ENCODE measurements at places on chromosomes 6 and 20.

DNA sequence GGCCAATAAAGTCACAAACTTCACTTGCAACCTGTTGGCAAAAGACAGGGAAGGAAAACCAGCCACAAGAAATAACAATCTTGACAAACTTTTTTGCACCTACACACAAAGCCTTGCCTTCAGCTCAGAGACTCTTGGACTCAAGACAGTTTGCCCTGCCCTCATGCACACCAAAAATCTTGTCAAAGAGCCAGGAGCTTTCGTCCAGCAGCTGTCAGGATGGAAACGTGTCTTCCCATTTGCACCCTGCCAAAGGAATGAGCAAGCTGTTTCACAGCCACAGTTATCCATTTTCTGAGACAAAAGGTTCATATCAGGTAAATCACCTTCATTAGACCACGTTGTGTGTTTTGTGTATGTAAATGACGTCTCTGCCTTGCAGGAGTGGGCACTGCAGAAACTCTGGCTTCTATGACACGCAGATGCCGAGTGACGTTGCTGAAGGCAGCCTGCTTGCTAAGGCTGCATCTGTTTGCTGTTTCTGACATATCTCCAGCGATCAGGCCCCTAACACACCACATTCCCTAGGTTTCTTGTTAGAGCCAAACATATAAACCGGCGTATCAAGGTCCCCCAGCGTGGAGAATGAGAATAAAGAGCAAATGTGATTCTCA lies 193.4 kb downstream of the SYNDIG1 start:
- DNase-seq, result no peak

DNA sequence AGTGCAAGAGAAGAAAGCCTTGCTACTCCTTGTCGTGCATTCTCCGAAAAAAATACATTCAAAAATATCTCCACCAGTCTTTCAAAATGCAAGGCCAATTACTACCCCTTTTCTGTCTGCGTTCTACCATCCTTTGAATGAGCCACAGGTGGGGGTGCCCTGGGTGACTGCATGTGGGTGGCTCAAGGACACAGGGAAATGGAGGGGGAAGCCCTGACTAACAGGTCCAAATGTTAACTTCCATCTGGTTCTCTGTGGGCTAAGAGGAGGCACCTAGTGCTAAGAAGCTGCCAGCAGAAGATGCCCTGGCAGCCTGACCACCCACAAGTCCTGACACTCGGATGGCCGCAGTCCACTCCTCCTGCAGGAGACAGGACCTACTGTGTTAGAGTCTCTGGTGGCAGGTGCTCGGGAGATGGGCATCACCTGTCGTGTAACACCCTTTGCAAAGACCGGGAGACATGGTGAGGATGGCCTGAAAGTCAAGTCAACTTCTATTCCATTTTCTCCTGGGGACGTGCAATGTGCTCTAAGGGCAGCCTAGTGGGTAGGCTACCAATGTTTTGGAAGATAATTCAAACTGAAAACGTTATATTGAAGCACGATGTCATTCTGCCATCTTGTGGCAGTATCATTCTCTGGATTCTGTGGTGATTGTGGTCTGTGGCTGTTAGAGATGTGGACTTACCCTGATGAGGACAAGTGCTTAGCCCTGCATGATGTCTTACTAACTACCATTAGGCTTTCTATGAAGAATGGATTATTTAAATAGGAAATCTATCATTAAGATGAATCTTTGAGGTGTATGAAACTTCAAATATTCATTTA lies 27.4 kb upstream of the IGF2R start:
- DNase-seq, result peak; percentile 51

- no peak for DNase-seq
These were observed 80.3 kb downstream of the UNC5CL start for GRCh38 chr6:40958738-40959137.

GRCh38 chr6:53239526-53239925 lies 90.9 kb upstream of the GCM1 start:
- DNase-seq, result no peak

DNA sequence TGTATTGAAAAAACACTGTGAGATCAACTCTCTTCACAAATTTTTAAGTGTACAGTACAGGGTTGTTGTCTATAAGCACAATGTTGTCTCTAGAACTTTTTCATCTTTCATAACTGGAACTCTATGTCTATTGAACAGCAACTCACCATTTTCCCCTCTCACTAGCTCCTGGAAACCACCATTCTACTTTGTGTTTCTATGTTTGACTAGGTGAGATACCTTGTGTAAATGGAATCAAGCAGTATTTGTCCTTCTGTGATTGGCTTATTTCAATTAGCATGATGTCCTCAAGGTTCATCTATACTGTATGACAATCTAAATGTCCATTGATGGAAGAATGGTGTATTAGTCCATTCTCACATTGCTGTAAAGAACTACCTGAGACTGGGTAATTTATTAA lies 210.1 kb upstream of the FUT9 start:
- DNase-seq, result no peak

- DNase-seq, result no peak
These were observed 66.7 kb upstream of the SLC22A16 start for GRCh38 chr6:110543106-110543505.

GRCh38 chr6:5582762-5583161 lies 321.4 kb downstream of the FARS2 start:
- no peak for DNase-seq

GRCh38 chr6:149921361-149921760 lies 1.6 kb downstream of the RAET1G start:
- DNase-seq, result no peak

DNA sequence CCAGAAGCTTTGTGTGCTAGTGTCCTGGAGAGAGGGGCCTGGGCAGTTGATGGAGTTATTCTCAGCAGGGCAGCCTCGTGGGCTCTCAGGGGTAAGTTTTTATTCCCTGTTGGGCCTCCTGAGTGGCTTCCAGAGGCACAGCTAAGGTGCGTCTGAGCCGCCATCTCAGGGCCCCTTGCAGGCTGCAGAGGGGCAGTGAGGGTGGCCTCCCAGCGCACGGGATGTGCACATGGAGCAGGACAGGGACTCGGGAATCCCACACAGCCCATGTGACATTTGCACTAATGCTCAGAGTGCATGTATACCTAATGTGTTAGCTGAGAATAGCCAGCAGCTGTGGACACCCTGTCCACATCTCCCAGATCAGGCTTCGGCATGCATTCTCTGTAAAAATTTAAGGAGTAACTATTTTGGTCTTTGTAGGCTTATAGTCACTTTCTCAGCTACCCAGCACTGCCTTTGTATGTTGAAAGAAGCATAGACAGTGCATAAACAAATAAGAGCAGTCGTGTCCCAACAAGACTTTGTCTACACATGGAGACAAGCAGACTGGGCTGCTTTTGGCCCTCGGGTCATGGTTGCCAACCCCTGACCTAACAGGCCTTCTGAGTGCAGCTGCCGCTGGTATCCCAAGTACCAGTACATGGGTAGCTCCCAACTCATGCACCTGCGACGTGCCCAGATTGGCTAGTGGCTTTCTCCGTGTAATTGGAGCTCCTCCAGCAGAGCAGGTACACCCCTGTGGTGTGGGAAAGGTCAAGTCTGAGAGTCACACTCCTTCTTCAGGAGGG lies 18.6 kb upstream of the CST9L start:
- no peak for DNase-seq

GRCh38 chr20:45510242-45510862 lies 5.1 kb downstream of the SPINT3 start:
- no peak for DNase-seq

DNA sequence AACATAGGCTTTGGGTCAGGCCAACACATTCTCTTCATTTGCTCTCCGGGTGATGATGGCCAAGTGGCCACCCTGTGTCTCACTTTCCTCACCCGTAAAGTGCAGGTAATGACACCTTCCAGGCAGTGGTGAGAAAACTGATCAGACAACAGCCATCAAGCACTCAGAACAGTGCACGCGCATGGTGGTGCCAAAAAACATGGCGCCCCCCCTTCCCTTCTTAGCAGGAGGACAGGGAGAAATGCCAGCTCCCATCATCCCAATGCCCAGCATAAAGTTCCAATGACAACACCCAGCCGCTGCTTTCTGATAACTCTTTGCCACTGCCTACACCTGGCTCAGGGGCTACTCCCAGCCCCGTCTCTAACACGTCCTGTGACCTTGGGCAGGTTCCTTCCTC lies 8.4 kb downstream of the BPIFB1 start:
- DNase-seq, result no peak

GRCh38 chr20:57103146-57103800 lies 163.2 kb downstream of the BMP7 start:
- DNase-seq, result no peak

- DNase-seq, result peak; percentile 8
These were observed 153.8 kb downstream of the CEBPB start for GRCh38 chr20:50344232-50345071.

- DNase-seq, result no peak
These were observed 57.4 kb downstream of the SYTL3 start for GRCh38 chr6:158707120-158707820.

- no peak for DNase-seq
These were observed 572.8 kb upstream of the BTBD3 start for GRCh38 chr20:11344939-11345338.

DNA sequence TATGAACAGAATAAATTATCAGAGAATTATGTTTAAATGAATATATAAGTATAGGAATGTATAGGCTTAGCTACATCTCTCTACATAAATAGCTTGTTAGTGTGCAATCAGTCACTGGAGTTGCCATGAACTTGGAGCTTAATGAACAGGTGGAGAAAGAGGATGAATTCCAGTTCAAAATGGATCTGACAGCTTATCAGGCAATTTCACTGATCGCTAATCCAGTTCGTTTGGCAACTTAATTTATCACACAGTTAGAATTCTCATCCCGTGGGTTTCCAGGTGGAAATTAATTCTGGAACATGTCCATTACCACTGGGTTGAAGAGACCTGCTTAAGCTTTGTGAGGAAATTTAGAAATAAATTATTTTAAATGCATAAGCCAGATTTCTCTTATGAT lies 118.1 kb downstream of the MACROD2 start:
- DNase-seq, result no peak

DNA sequence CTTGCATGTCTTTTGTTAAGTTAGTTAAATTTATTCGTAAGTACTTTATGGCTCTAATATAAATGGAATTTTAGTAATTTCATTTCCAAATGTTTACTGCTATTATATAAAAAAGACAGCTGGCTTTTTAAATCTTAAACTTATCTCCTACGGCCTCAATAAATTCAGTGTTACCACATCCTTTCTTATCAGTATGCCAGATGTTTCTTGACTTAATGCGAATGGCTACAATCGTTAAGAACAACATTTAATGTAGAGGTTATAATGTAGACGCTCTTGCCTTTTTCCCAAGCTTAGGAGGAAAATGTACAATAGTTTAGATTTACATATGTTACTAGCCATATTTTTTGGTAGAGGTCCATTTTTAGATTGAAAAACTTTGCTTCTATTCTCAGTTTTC lies 659.4 kb downstream of the TENT5A start:
- DNase-seq, result no peak

DNA sequence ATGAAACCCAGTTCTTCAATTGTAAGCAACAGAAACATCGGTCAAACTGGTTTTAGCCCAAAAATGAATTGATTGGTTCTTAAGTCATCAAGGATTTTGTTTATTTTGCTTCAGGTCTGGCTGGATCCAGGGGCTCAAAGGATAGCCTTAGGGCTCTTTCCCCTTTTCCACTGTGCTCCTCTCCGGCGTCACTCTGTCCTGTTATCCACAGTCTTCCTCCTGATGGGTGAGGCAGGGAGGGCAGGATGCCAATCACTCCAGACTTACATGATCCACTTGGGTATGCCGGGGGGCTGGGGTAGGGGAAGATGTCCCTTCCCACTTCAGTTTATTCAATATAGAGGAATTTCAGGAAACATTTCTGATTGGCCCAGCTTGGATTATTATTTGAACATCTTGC lies 40.0 kb downstream of the PLAGL2 start:
- DNase-seq, result no peak

- no peak for DNase-seq
These were observed 130.0 kb downstream of the AGPAT4 start for GRCh38 chr6:161143663-161144430.

GRCh38 chr6:42279966-42280629 lies 62.4 kb upstream of the MRPS10 start:
- DNase-seq, result no peak

DNA sequence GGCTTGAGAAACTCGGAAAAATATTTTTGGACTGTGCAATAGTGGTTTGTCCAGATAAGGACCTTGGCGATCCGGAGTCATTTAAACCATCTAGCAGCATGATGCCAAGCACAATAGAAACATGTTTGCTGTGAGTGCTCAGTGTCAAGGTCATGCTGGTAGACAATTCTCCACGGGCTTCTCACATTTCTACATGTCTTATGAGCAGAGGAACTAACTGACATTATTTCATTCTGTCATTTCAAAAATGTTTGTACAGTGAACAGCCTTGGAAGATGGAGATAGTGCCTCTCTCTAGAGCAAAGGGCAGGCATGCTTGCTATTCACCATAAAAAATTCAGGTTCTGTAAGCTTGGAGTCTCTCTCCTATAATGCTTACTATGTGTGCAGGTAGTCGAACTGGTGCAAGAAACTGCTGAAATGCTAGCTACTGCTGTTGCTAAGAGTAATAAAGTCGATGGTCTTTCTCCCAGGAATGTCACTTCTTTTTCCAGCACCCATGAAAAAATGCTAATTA lies 25.4 kb upstream of the CCN2 start:
- DNase-seq, result no peak
